ENCODE measurements at places on chromosomes 7 and 10.

DNA sequence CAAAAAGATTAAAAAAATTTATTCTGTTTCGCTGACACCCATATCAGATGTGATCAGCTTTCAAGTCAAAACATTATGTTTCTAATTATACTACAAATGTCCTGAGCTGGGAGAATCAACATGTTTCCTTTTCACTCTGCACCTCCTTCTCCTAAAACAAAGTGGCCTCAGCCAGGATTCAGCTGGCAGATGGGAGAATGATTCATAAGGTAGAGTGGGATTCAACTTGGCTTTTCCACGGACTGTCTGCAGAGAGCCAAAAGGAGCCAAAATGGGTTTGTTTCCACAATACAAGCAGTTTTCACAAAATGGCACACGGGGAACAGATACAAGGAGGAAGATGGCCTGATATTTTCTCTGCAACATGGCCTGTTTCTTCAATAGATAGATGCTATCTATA is 376.5 kb upstream of the PRKCQ start:
- H3K27ac ChIP-seq: no peak overlapping the region
- no peak for DNase-seq
- no peak overlapping the region for H3K4me3 ChIP-seq
- H3K36me3 ChIP-seq: no peaks in the 10 kb centered on the region
- no peaks in the 10 kb centered on the region for H3K27me3 ChIP-seq
- H3K4me1 ChIP-seq: no peaks in the 10 kb centered on the region

DNA sequence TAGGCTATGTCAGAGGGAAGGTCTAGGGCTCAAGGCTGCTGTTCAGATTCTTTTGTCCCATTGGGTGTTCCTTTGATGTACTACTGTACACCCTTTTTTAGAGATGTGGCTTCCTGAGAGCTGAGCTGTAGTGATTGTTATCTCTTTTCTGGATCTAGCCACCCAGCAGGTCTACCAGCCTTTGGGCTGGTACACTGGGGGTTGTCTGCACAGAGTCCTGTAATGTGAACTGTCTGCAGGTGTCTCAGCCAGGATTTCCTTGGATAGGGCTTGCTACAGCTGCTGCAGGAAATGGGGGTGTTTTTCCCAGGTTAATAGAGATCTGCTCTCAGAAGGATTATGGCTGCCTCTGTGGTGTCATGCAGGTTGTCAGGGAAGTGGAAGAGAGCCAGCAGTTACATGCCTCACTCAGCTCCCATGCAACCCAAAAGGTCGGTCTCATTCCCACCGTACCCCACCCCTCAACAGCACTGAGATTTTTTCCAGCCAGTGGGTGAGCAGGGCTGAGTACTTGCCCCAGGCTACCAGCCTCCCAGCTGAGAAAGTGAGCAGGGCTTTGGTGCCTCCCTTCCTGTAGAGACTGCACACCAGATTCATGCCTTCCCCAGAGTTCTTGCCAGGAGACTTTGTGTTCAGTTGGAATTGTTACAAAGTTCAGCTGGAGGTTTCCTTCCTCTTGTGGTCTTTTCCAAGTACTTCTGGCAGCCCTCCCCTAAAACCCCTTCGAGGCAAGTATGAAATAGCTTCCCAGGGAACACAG is 63.3 kb downstream of the ZNF107 start:
- no peaks in the 10 kb centered on the region for H3K36me3 ChIP-seq
- DNase-seq: no peak
- no peaks in the 10 kb centered on the region for H3K27me3 ChIP-seq
- H3K4me1 ChIP-seq: no peaks in the 10 kb centered on the region
- no peak overlapping the region for H3K27ac ChIP-seq

DNA sequence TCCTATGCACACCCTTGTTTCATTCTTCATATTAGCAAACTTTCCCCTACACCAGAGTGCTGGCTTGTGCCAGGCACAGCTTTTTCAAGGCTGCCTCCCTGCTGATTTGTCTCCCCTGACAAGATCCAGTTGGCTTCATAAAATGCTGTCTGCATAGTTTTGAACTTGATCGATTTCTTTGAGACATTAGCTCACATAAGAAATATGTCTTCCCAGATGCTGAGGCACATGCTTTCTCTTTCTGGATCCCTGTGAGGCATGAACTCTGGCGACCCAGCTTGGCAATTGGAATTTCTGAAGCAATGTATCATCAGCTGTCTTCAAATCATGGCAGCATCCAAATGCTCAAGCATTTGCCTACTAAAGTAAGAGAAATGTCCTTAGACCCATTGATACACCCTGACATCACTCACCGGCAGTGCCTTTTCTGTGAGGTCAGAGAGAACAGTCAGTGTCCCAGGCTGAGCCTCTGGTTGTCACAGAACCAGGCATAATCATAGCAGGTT is 616.4 kb upstream of the GHITM start:
- no peaks in the 10 kb centered on the region for H3K27me3 ChIP-seq
- H3K4me3 ChIP-seq: no peak overlapping the region
- no peaks in the 10 kb centered on the region for H3K36me3 ChIP-seq
- peak overlapping the region; percentile 4 for H3K27ac ChIP-seq

GRCh38 chr7:138324941-138325340 is 135.1 kb upstream of the TRIM24 start:
- DNase-seq: no peak
- no peak overlapping the region for H3K4me3 ChIP-seq
- no peaks in the 10 kb centered on the region for H3K27me3 ChIP-seq
- no peaks in the 10 kb centered on the region for H3K36me3 ChIP-seq
- no peak overlapping the region for H3K27ac ChIP-seq

GRCh38 chr10:115861864-115862263 is 411.1 kb downstream of the GFRA1 start:
- H3K4me3 ChIP-seq: no peak overlapping the region
- no peak overlapping the region for H3K27ac ChIP-seq
- no peaks in the 10 kb centered on the region for H3K36me3 ChIP-seq
- no peaks in the 10 kb centered on the region for H3K4me1 ChIP-seq
- H3K27me3 ChIP-seq: no peaks in the 10 kb centered on the region
